NCI-H2081 (cell line): ENCODE measurements at places on chromosomes 5 and 9.

DNA sequence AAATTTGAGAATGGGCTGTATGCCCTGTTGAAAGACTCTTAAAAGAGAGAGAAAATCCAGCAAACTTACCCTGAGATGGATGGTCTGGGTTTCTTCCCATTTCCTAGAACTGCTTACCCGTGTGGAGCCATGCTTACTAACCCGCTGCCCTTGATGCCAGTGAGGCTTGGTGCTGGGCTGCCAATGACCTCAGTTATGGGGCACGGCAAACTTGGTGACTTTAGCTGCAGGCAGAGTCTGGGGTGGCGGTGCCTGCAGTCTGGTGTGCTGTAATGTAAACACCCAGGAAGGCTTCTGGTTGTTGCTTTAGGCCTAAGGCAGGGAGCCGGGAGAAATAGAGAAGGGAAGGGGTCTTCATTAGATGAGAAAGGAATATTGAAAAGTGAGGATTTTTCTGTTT is 7.3 kb upstream of the TENT4A start:
- DNase-seq = no peak

DNA sequence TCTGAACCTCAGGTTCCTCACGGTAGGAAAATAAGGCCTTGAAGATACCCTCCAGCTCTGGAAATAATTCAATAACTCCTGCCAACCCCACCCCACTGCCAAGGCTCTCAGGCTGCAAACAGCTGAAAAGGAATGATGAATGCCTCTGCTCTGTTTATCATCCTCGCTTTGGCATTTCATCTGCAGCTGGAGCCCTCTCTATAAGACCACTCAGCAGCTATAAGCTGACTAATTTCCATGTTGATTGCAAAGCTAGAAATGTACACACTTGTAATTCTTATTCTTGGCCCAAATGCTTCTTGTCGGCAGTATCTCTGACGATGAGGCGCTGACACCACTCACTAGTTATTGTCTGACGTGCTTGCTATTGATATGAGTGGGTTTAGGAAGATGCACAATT is 408.4 kb upstream of the NMUR2 start:
- DNase-seq = no peak

DNA sequence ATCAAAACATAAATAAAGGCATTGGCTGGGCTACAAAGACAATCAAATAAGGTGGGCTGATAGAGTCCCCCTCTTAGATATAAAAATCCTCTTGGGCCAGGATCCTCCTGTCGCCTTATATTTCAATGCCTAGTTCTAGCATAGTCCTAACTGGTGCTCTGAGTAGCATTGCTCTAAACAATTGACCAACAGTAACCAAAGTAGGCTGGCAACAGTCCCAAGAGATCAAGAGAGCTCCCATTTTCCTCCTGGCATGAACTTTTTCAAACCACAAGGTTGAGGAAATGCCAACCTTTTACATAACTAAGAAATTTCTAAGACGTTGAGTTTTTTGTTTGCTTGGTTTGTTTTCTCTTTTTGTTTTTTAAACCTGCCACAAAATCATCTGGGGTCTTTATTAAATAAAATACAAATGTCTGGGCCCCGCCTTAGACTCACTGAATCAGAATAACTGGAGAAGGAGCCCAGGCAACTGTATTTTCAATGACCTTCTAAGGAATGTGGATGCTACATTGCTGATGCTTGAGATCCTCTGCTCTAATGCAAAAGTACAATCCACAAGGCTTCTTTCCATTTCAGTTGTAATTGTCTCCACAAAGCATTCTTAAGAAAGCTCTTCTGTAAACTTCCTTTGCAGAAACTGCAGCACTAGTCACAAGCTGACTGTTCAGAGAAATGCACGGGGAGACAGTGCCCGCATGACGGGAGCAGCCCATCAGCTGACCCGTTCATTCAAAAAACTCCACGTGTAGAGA is 2.9 kb downstream of the SLC45A2 start:
- DNase-seq = no peak

DNA sequence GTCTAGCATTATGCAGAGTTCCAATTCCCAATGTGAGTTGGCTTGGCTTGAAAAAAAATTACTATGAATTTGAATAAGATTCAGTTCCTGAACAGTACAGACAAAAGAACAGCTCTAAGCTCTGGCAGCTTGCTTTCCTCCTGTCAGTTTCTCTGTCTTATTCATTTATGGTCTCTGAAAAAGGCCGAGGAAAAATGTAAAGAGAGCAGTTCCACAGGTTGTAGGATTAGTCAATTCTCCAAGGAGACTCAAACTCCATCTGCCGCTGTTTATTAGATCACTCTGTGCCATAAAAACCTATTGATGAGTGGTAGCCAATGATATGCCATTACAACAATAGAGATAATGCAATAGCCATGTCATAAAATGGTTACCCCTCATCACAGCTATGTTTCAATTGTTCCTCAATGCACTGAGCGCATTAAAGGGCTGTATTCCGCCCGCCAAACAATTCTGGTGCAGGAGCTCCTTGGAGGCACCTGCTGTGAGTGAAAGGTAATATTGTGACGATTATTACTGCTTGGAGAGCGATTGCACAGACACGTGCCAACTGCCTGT is 188.2 kb downstream of the ARRDC3 start:
- DNase-seq = peak; percentile 73

- no peak for DNase-seq
Observed at GRCh38 chr9:122402403-122402871, 31.6 kb downstream of the PTGS1 start.

DNA sequence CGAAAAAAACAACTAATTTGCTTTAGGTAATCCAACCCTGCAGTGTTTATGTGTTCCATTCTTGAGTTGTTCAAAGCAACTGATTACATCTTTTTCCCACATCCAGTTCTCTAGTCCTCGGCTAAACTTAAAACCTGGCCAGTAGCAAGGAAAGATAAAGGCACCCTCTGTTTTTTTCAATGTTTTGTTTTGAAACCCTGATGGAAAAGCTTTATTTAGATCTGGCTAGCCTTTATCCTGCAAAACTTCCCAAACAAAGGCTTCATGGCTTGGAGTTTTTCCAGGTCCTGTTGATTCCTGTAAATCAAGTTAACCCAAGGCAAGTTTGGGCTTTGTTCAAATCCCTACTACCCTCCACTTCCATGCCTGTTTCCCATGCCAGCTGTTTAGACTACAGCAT is 105.1 kb downstream of the CEMIP2 start:
- DNase-seq = no peak

- DNase-seq = no peak
Observed at GRCh38 chr5:178488696-178489095, 101.5 kb downstream of the COL23A1 start.

- DNase-seq = no peak
Observed at GRCh38 chr9:36551910-36552309, 20.8 kb upstream of the MELK start.

GRCh38 chr5:159705948-159706347 is 210.3 kb upstream of the ADRA1B start:
- DNase-seq = no peak

DNA sequence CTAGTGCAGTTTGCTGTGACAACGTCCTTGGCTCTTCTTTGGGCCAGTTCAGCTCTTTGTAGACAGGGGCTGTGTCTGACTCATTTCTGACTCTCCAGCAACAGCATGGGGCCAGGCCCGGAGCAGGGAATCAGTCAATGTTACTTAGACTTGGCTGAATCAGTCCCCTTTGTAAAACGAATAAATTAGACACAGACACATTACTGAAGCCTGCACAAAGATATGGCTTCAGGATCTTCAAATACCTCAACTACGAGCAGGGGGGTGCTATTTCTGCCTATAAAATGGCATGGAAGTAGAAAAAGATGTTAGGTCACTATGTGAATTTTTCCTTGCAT is 204.7 kb downstream of the TTLL11 start:
- DNase-seq = no peak

- DNase-seq = no peak
Observed at GRCh38 chr9:16363073-16363781, 507.2 kb downstream of the BNC2 start.

- DNase-seq = no peak
Observed at GRCh38 chr5:115858396-115858795, 16.7 kb downstream of the AP3S1 start.

- DNase-seq = peak; percentile 91
Observed at GRCh38 chr5:159262859-159263568, at the start of gene UBLCP1. Gene UBLCP1 (plus strand): TSS chr5:159263290. CDS start chr5:159268916, 5,626 bp downstream.
